ENCODE measurements at places on chromosomes 4 and X.
A peak's percentile ranks its signal among the peaks of the same experiment; 100 is the strongest.

DNA sequence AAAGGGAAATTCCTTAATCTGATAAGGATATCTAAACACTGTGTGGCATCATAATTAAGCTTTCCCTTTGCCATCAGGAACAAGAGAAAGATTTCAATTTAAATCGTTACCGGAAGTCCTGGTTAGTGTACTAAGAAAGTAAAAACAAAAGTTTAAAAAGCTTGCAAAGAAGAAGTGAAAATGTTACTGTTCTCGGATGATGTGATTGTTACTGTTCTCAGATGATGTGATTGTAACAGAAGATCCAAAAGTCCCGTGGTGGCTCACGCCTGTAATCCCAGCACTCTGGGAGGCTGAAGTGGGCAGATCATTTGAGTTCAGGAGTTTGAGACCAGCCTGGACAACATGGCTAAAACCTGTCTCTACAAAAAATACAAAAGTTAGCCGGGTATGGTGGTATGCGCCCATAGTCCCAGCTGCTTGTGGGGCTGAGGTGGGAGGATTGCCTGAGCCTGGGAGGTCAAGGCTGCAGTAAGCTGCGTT is 62.5 kb downstream of the RGS12 start:
- no peak for DNase-seq

DNA sequence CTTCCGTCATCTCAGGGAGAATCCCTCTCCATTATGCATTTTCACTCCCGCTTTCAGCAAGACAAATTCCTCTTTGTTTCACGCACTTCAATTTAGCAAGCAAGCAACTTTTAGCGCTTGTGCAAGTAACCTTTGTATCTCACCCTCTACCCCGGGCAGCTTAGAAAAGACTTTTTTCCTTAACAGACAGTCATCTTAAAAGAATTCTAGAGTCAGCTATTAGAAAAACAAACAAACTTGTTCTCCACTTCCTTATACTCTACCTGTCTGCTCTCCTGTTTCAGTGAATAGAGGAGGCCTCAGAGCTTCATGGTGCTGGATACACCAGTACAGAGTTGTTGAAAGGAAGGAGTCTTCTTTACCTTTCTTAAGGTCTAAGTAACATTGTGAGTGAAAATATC is 12.1 kb downstream of the TIGD2 start:
- no peak for DNase-seq

DNA sequence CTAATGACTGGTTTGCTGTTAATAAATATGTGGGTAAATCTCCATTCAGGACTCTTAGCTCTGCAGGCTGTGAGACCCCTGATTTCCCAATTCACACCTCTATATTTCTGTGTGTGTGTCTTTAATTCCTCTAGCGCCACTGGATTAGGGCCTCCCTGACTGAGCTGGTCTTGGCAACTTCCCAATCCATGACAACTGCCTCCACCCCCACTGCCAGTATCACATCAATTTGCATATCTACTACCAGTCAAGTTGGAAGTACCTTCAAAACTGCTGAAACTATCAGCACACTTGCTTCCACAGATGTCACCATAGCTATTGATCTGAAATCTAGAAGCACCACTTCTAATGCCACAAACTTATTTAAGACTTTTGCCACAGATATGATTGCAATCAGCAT is 27.6 kb downstream of the OPRPN start:
- DNase-seq, result no peak

GRCh38 chrX:68694435-68695205 is 47.2 kb downstream of the STARD8 start:
- no peak for DNase-seq

DNA sequence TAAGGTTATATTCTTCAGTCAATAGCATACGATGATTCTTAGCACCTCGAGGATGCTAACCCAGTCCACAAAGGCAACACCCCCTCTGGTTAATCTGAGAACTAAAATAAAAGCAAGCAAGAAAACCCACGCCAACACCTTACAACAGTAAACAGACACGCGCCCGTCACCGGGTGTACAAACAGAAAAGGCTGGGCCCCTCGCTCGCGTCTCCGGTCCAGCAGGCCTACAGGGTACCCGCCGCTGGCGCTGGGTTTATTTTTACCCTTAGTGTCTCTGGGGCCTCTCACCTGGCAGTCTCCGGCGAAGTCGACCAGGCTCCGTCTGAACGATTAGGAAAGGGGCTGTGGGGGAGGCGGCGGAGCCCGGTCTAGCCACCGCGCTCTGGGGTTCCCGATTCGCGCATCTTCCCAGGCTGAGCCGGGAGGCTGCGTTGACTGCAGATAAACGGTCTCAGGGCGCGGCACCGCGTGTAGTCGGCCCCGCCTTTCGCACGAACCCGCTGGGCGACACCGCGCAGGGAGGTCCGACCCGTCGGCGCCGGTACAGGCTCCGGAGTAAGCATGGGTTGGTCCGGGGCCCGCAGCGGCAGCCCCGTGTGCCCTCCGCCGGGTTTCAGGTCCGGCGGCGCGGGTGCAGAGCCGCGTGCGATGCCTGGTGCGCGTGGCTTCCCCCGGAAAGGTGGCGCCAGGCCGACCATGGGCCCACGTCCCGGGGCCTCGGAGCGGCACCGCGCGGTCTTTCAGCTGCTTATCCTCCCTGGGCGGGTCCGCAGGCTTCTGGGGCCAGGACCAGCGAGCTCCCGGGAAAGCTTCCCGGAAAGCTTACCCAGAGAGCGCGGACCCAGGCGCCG is 441 bp downstream of the SLC9B2 start:
- DNase-seq, result peak; percentile 34

DNA sequence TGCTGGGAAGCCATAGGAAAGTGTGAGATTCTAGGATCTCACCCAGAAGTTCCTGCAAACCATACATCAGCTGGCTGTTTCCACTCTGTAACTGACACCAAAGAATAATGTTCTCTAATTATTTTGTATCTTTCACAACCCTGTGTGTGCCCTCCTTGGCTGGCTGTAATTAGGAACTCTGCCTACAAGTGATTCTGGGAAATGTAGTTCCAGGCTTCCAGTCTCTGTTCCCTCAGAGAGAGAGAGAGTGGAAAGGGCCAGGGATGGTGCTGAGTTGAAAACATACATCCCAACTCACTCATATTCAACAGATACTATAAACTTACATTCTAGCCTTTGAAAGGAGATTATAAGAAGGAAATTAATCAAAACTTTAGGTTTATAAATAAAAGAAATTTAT is 57.5 kb upstream of the C1QTNF7 start:
- no peak for DNase-seq

- DNase-seq, result no peak
Observed at GRCh38 chr4:24226667-24227066, 336.8 kb upstream of the PPARGC1A start.

DNA sequence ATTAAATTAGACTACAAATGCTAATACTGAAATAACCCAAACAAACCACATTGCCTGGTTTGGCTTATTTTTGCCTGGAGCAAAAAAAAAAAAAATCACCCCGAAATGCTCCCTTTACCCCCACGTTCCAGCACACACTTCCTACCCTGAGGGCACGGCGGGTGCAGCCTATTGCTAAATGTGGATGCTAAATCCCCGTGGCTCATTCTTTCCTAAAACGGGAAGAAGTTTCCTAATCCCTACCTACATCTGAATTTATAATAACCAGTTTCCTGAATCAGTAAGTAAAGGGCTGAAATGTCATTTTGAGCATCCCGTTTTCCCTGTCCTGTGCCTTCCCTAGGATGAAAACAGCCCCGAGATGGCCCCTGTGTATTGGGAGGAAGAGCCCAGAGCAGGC is 97.0 kb downstream of the ABLIM2 start:
- no peak for DNase-seq

- no peak for DNase-seq
Observed at GRCh38 chr4:100170986-100171385, 19.3 kb downstream of the DDIT4L start.

- no peak for DNase-seq
Observed at GRCh38 chr4:20816287-20816686, 116.0 kb downstream of the PACRGL start.

- no peak for DNase-seq
Observed at GRCh38 chrX:70998411-70999027, 67.6 kb upstream of the SLC7A3 start.

GRCh38 chr4:80840396-80840795 is 190.1 kb upstream of the BMP3 start:
- DNase-seq, result no peak

DNA sequence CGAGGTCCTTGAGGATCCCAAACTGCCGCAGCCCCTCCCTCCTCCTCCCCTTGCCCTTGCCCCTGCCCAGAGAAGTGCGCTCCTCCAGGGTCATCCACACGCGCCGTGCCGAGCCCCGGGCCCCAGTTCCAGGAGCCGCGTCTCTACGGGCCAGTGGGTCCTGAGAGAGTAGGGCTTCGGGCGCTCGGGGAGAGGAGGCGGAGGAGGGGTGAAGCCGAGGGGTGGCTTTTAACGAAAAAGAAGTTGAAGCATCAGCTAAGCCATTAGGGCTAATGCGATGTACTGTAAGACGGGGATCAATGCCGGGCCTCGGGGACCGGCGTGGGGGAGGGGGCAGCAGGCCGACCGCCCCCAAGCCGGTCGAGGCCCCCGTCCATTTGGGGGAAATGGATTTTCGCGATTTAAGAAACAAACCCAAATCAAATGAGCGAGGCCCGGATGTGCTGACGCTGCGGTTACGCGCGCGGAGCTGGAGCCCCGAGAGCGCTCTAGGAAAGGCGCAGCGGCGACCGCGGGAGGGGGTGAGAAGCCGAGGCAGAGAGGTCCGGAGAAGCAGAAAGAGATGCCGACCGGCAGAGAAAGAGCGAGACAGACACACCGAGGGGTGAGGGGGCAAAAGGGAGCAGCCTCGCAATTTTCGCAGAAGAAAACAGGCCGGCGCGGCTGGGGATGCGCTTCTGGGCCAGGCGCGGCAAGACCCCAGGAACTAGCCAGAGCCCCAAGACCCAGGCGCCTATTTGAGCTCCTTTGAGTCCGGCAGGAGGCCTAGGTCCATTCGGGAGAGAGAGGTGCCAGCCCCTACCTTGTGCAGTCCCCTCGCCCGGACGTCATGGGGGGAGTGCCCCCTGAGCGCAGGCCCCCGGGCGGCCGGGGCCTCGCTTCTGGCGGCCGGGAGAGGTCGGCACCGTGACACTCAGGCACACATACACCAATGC is 13.6 kb downstream of the HMX1 start:
- no peak for DNase-seq

GRCh38 chr4:139988863-139989765 is 164.9 kb downstream of the MAML3 start:
- DNase-seq, result no peak

DNA sequence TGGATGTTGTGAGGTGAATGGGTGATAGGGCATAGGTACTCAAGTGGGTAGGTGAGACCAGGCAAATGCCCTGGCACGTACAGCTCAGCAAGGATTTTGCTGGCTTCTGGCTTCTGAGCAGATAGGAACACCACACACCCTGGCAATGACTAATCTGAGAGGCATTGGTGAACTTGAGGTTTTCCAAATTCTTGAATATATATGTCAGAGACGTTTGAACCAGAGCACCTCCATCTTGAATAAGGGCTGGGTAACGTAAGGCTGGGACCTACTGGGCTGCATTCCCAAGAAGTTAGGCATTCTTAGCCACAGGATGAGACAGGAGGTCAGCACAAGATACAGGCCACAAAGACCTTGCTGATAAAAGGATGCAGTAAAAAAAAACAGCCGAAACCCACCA is 204.5 kb downstream of the NLGN4X start:
- DNase-seq, result no peak

- DNase-seq, result no peak
Observed at GRCh38 chr4:121599049-121599448, 97.7 kb downstream of the ANXA5 start.

GRCh38 chrX:148647651-148648050 is 147.2 kb downstream of the AFF2 start:
- DNase-seq, result no peak

- no peak for DNase-seq
Observed at GRCh38 chr4:122548886-122549630, 71.8 kb downstream of the IL21 start.

- no peak for DNase-seq
Observed at GRCh38 chr4:61872983-61873382, 672.9 kb downstream of the ADGRL3 start.

GRCh38 chr4:37452952-37453280 is 208.4 kb downstream of the NWD2 start:
- DNase-seq, result no peak

GRCh38 chr4:187826725-187827124 is 168.8 kb upstream of the ZFP42 start:
- DNase-seq, result no peak

- no peak for DNase-seq
Observed at GRCh38 chrX:134362560-134363089, 97.3 kb upstream of the HPRT1 start.

DNA sequence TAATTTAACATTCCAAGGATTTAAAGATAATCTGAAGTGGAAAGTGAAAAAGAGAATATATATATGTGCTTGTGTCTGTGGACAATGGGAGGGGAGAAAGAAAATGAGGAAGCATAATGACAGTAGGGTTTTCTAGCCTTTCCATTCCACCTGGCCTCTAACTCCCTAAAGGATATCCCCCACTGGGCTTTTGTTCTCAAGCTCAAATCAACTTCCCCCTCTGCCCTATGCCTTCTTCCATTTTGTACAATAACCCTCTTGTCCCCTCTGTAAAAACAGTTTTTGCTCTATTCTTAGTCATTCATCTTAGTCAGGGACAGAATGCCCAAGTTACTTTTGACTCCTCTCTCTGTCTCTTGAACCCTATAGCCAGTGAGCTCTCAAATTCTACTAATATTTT is 23.6 kb downstream of the ANTXR2 start:
- no peak for DNase-seq

DNA sequence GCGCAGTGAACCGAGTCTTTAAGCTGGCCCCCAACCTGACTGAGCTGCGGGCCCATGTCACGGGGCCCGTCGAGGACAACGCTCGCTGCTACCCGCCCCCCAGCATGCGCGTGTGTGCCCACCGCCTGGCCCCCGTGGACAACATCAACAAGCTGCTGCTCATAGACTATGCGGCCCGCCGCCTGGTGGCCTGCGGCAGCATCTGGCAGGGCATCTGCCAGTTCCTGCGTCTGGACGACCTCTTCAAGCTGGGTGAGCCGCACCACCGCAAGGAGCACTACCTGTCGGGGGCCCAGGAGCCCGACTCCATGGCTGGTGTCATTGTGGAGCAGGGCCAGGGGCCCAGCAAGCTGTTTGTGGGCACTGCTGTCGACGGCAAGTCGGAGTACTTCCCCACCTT is 2.2 kb downstream of the PLXNA3 start:
- no peak for DNase-seq

DNA sequence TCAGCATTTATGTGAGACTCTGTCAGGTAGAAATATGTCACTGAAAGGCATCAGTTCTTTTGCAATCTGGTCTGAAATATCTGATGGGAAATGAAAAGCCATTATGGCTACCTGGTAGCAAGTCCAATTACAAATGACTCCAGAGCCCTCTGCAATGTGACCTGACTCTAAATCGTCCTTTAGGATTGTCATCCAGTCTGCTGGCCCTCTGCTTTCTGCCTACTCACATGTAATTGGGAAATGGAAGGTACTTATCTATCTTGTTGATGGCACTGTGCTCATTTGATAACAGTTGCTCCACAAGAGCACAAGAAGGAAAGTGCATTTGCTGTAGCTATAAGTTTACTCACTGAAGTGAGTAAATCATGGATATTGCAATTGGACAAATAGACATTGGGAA is 799.8 kb downstream of the RAPGEF2 start:
- no peak for DNase-seq

- no peak for DNase-seq
Observed at GRCh38 chr4:123545667-123546572, 149.3 kb downstream of the SPRY1 start.

- no peak for DNase-seq
Observed at GRCh38 chr4:151432654-151433053, 23.7 kb downstream of the FHIP1A start.

GRCh38 chr4:102527695-102528283 is 26.6 kb downstream of the NFKB1 start:
- no peak for DNase-seq

- DNase-seq, result no peak
Observed at GRCh38 chrX:153386097-153386496, 15.1 kb downstream of the PNMA6E start.
